Suprapubic skin (tissue), 4 donors: ENCODE measurements at places on chromosomes 1 and 21. TPM values are rescaled to one million over a fixed set of nuclear protein-coding genes. Genes with fewer than 3 reads are reported as not detected.

DNA sequence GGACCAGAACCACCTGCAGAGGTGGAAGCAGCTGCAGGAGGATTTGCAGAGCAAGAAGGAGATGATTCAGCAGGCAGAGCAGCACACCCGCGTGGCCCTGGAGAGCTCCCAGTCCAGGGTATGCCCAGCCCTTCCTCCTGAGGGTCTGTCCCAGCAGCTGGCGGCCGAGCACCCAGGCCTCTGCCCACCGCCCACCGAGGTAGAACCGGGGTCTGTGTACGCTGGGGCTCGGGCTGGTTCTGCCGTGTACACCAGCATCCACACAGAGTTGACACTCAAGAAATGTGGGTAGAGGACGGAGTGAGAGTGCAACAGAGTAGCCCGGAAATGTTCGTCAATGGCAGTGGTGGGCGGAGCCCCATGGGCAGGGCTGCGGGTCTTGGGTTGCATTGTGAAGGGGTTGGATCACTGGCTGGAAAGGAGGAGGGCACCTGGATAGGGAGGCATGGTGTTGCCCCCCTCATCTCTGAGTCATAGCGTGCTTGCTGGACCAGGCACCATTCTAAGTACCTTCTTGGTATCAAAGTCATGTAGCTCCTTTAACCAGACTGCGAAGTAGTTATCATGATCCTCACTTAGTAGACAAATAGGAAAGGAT lies 5.1 kb upstream of the SMIM1 start:
- DNase-seq: no peak

VHLL gene
- total RNA-seq: not detected

COL16A1 gene
- total RNA-seq: 108 TPM

NBPF6 gene
- not detected for total RNA-seq

DNA sequence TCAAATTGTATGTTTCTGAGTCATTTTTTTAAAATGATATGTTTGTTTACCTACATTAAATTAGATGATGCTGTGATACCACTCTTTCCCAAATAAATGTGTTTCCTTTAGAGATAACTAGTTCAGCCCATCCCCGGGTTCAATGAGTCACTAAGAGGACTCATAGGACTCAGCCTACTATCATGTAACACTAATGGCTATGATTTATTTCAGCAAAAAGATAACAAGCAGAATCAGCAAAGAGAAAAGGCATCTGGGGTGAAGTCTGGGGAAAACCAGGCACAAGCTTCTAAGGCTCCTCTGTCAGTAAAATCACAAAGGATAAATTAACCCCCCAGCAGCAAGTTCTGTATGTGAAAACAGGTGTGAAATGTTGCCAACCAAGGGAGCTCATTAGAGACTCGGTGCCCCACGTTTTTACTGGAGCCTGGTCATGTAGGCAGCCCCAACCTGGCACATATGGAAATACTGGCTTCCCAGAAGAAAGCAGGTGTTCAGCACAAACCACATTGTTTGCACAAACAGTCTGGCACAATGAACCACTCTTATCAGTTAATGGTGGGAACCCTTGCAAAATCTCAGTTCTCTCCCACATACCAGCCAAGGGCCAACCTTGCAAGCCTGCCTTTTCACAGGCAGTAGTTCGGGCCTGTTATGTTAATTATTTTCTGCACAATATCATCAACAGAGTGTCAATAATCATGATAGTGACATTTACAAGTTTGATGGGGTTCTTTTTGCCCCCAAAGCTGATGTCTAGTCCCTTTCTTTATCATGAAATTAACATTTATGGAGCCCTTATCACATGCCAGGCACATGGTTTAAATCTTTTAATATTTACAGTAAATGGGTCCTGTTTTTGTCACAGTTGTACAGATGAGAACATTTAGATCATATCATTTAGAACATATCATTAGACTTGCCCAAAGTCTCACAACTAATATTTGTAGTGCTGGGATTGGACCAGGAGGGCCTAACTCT lies 23.1 kb upstream of the CNN3 start:
- no peak for DNase-seq

SIM2 gene
- not detected for total RNA-seq

- DNase-seq: no peak
These were observed 140.8 kb upstream of the RAB4A start for GRCh38 chr1:229130028-229130668.

KRTAP12-2 gene
- total RNA-seq: 5.6 TPM

DNA sequence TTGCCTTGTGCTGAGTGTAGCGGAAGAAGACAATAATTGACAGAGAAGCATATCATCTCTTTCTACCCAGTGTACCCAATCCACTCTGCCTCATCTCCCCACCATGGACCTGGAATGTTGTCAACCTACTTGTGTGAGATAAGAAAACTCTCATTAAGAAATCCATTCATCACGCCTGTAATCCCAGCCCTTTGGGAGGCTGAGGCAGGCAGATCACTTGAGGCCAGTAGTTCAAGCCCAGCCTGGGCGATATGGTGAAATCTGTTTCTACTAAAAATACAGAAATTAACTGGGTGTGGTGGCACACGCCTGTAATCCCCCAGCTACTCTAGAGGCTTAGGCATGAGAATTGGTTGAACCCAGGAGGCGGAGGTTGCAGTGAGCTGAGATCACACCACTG lies 209.6 kb downstream of the PBX1 start:
- DNase-seq: no peak

RXRG gene
- 0.93 TPM for total RNA-seq

SPRR2B gene
- total RNA-seq: 3.3 TPM

CLIC6 gene
- total RNA-seq: 2.8 TPM

DNA sequence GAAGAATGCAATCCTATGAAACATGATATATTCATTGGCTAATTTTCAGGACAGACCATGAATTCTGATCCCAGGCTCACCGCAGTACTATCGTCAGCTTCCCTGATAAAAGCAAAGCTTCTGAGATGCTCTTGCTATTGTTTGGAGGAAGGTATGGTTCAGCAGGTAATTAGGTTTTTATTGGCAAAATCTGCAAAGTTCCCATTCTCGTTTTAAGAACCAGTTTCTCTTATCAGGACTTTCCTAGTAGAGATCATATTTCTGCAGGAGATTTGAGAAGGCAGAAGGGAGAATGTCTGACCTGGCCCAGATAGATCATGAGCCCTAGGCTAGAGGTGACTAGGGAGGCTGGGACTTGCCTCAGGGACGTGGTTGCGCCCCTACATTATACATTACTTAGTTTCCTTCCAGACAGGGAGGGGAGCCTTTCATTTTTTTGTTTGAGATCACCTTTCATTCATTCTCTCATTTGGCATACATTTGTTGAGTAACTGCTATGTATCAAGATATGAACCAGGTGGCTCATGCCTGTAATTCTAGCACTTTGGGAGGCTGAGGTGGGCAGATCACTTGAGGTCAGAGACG lies 108.8 kb downstream of the NRIP1 start:
- DNase-seq: no peak

DNA sequence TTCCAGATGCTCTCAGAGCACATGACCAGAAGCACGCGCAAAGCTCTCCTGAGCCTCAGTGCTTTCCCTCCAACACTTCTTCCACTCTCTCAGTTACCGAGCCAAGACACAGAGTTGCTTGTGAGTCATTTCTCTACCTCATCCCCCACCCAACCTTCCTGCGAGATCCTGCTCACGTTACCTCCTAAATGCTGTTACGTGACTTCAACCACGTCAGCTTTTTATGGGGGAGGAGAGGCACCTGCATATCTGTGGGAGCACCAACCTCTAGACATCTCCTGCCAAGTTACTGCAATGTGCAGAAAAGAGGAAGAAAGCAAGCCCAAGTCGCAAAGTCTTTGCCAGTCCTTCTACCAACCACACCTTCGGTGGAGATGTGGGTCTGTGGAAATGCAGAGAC lies 27.2 kb upstream of the ERG start:
- DNase-seq: no peak

GRCh38 chr1:225768662-225769426 lies 8.8 kb upstream of the SRP9 start:
- peak; percentile 46 for DNase-seq

DNA sequence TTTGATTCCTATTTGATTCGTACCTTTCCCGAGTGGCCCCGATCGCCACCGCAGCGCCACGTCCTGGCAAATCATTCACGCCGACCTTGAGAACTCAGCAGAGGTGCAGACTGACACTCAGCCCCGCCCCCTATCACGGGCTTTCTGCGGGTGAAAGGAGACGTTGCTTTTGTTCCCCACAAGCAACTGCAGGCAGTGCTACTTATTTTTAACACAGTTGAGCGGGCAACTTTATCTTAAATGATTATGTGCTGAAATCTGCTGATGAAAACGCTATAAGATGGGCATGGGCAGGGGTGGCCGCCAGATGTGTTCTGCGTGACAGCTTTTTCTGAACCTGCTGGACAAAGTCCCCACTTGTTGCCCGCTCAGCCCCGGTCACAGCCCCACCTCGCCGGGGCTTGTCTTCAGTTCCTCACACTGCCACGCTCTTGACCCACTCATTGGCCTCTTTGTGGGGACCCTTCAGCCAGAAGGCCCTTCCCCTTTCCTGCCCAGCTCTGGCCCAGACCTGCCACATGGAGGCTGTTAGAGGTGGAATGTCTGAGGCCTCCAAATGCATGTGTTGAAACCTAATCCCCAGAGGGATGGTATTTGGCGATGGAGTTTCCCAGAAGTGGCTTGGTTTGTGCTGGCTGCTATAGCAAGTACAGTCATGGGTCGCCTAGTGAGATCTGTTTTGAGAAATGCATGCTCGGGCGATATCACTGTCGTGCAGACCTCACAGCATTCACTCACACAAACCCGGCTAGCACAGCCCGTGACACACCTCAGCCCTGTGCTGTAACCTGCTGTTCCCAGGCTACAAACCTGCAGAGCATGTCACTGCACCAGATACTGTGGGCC lies 15.7 kb upstream of the PDXK start:
- DNase-seq: no peak

TNN gene
- 0.16 TPM for total RNA-seq

- DNase-seq: no peak
These were observed 11.9 kb downstream of the SFN start for GRCh38 chr1:26874896-26875295.

C1orf116 gene
- total RNA-seq: 95.8 TPM

GRCh38 chr1:19903621-19904020 lies 19.8 kb downstream of the PLA2G2E start:
- no peak for DNase-seq

GRCh38 chr1:213268221-213268620 lies 217.2 kb downstream of the RPS6KC1 start:
- DNase-seq: no peak

DNA sequence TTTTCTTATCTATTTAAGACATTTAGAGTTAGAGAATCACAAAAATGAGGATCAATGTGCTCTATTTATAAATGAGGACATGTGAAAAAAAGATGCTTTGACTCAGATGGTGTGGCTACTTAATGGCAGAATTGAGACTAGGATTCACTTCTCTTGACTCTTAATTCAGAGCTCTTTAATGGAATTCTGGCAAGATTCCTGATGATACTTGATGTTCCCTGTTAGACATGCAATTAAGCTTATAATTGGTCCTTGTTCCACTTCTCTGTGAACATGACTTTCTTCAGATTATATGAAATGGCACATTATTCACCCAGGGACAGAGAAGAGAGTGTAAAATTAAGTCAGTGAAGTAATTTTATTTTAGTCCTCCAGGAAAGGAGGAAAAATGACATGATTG lies 165.3 kb downstream of the LRRC7 start:
- DNase-seq: no peak

DNA sequence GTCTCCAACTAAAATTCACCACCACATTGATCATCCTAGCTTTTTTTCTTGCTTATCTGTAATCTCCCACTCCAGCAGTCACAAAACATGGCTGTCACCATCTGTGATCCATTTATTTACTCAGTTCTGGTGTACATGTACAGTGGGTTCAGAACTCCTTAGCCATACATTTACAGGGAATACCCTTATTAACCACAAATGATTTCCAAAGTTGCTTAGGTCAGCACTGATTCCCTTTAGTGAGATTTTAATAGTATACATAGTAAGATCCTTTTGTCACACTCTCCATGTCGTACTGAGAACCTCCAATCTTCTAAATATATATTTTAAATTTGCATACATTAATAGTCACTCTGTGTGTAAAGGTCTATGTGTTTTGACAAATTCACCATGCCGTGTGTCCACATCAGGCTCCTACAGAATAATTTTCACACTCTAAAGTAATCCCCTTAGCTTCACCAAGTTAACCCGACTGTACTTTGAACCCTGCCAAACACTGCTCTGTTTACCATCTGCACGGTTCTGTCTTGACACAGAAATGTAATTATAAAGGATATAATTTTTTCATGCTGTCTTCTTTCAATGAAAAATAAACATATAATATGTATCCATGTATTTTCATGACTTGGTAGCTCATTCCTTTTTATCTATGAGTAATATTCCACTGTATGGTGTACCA lies 473.6 kb upstream of the ZP4 start:
- DNase-seq: no peak

- DNase-seq: no peak
These were observed 37.4 kb downstream of the ACOT11 start for GRCh38 chr1:54585181-54586066.

DNA sequence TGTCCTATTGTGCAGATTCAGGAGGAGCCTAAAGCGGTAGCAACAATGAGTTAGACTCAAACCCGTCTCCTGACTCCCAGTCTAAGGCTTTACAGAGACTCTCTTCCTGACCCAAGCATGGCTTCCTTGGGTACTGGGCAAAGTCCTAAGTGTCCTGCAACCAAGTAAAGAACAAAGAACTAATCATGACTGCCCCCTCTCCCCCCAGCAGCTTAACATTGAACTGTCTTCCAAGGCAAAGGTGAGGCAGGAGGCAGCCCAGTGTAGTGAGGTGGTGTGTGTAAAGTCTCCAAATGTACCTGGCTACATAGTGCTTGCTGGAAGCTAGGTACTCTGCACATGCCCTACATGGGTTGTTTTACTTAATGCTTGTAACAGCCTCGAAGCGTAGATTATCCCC lies 2.3 kb downstream of the FABP3 start:
- DNase-seq: no peak

GRCh38 chr1:37028981-37029617 lies 5.2 kb downstream of the GRIK3 start:
- DNase-seq: no peak

DNA sequence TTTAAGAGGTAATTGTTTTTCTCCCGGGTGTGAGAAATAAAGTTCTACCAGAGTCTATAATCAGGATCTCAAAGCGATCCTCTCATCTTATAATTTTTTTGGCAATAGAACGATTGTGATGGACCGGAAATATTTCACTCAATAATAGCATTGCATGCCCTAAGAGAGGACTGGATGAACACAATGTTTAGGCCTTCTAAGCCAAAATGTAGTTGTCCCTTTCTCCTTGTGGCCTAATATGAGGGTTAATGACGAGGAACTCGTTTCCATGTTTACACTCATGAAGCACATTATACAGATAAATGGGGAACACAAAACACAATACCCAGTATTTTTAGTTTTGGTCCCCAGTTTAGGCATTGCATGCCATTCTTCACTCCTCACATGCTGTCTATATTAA lies 5.9 kb downstream of the TBX15 start:
- DNase-seq: no peak

- DNase-seq: no peak
These were observed 10.6 kb upstream of the GADD45A start for GRCh38 chr1:67674260-67675011.
